Fibroblast of skin of left biceps (primary cell): ENCODE measurements at places on chromosomes 3 and 15.

- DNase-seq, result no peak
These were observed 150.5 kb upstream of the IQSEC1 start for GRCh38 chr3:13223574-13224237.

GRCh38 chr3:129738172-129738571, 131.7 kb upstream of the PLXND1 start:
- no peak for DNase-seq

GRCh38 chr3:18079739-18080138, 337.3 kb upstream of the TBC1D5 start:
- no peak for DNase-seq

- DNase-seq, result no peak
These were observed 556.6 kb downstream of the FOXP1 start for GRCh38 chr3:71026634-71027578.

DNA sequence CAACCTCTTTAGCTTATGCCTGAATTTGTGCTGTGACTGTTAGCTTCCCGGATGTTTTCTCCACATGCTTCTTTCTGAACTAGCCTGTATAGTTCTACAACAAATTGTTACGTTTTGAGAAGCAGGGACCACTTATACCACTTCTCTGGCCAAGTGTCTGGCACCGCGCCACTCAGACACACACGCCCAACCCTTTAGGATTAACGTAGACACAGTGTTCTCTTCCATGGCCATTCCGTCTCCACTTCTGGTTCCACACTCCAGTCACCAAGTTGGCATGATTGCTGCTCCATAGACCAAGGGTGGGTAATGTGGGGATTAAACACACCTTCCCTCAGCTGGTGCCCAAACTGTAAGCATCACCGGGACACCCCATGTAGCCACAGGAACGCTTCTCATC, 755 bp upstream of the TMEM108 start:
- DNase-seq, result no peak

DNA sequence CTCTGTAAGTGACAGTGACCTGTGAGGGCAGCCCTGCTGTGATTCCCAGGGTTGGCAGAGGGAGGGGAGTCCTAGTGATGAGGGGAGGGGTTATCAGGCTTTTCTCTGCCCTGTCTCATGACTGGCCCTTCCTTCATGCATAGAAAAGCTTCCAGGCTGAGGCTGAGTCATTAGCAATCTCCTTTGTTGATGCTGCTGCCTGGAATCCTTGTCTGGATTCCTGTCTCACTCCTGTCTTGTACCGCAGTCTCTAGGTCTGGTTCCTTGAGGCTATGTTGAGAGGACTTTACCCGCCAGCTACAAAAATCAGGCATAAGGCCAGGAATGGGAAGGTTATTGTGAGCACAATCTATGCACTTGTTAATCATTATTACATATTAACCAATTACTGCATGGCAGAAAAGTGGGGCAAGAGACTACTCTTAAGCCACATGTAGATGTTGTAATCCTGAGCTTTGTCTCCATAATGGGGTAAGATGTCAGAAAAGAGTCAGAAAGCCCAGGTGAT, 7.2 kb downstream of the KLHL6 start:
- DNase-seq, result peak; percentile 8

DNA sequence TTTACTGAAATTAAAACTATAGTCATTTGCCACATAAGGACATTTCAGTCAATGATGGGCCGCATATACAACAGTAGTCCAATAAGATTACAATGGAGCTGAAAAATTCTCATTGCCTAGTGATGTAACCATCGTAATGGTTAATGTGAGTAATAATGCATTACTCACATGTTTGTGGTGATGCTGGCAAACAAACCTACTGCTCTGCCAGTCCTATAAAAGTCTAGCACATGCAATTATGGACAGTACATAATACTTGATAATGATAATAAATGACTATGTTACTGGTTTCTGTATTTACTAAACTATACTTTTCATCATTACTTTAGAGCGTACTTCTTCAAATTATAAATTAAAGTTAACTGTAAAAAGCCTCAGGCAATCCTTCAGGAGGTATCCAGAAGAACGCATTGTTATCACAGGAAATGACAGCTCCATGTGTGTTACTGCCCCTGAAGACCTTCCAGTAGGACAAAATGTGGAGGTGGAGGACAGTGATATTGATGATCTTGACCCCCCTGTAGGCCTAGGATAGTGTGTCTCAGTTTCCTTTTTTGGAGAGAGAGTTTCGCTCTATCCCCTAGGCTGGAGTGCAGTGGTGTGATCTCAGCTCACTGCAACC, 102.7 kb downstream of the ATP1B3 start:
- no peak for DNase-seq

DNA sequence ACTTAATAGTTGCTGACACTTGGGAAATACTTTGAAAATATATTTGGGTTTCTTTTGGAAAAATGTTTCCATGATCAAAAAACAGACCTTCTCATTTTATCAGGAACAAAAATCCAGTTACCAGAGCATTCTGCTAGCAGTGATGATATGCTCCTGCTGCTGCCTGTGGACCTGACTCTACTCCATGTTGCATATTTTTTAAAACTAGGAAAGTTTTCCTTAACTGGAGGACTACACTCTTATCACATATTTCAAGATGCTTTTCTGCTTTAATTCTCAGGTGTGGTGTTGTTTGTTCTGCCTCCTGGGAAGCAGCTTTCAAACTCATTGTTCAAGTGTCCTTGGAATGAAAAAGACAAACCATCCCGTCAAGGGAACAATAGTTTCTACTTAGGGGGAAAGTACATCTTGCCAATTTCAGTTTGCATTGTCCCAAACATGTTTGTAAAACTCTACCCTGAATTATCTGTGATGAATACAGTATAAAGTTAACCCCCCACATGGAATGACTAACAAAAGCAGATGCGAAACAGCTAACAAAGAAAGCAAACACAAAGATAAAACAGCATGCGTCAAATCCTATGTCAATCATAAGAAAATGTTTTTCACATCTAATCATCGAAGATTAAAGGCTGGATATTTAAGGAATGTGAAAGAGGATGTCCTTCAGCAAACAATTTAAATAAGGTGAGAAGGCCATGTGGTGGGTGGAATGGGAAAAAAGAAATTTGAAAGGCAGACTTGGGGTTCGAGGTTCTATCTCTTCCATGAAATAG, 40.1 kb upstream of the PSMD6 start:
- DNase-seq, result no peak

- no peak for DNase-seq
These were observed 19.3 kb downstream of the MINAR1 start for GRCh38 chr15:79451361-79451999.

GRCh38 chr3:134708671-134709070, 57.8 kb upstream of the KY start:
- DNase-seq, result no peak

DNA sequence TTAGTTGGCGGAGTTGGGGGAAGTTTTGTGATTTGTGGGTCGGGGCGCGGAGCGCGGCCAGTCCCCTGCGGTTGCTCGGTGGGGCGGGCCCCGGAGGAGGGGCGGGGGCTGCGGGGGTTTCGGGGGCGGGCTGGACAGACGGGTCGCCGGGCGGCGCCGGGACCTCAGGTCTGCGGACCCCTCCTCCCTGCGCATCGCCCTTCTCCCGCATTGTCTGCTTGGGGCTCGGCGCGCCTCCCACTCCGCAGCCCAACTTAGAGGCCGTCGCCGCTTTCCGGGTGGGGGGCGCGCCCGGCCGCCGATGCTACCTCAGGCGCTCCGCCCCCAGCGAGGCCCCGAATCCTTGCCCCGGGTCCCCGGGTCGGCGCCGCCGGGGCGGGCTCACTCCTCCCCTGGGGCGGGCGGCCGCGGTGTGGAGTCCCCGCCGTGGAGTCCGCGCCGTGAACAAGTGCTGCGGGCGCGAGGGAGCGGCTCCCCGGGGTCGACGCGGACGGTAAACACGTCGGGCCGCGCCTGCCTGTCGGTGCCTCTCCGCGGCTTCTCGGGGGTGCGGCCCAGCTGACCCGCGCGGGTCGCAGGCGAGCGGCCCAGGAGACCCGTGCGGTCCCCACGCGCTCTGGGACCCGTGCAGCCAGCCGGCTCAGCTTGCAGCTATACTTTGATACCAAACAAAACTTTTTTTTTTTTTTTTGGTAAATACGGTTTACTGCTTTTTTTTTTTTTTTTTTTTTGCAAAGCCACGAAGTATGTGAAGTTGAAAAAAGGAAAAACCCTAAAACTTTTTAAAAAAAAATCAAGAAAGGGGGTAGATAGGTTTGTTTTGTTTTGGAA, 624 bp downstream of the AKAP13 start:
- DNase-seq, result no peak

GRCh38 chr3:82676356-82677026, 915.0 kb upstream of the GBE1 start:
- no peak for DNase-seq

- DNase-seq, result no peak
These were observed 7.3 kb upstream of the TNFSF10 start for GRCh38 chr3:172530566-172530965.

GRCh38 chr3:140234256-140234655, 299.3 kb downstream of the CLSTN2 start:
- DNase-seq, result no peak

DNA sequence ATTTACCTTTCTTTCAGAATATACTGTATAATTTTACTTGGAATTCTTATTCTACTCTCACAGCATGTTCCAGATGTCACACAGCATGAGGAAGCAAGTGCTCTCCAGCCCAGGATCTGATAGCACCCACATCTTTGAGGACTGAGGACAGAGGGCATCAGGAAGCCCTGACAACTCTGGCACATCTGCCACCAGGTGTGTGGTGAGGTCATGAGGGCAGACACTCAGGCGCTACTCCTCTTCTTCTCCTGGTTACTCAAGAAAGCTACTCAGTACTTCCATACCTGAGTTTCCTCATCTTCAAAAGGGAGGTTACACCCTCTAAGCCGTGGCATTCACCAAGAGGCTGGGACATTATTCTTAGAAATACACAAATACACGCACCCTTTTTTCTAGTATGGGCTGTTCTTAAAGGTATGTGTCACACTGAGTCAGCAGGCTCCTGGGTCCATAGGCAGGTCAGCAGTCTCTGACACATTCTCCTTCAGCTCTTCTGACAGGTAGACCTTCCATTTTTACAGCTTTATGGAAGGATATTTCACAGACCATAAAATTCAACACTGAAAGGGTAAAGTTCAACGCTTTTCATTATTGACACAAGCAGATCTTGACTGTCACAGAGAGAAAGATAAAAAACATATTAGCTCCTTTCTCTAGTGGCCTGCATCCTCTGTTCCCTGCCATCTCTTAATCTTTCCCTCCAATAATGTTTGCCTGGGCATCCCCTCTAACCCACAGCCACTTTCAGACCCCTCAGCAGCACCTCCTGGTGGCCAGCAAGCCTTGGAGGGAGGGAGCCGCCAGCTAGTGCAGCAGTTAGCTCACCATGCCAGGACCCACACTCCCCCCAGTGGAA, 103.2 kb upstream of the TJP1 start:
- DNase-seq, result no peak

- no peak for DNase-seq
These were observed 147.8 kb downstream of the SLCO3A1 start for GRCh38 chr15:92001307-92001706.

DNA sequence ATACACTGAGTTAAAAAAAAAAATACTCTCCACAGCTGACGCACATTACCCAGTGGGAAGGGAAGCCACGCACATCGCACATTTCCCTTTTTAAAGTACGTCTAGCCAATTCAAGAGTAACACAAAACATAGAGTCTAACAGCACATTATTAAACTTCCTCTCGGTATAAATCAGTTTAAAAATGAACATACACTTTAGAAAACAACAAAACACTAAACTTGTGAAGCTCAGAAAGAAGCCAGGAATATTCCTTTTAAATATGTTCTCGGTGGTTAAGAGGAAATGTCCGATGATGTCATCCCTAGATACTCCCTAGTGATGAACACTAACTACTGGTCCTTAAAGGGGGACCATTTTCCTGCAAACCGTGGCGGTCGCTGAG, 721 bp downstream of the MYEF2 start:
- DNase-seq, result no peak

DNA sequence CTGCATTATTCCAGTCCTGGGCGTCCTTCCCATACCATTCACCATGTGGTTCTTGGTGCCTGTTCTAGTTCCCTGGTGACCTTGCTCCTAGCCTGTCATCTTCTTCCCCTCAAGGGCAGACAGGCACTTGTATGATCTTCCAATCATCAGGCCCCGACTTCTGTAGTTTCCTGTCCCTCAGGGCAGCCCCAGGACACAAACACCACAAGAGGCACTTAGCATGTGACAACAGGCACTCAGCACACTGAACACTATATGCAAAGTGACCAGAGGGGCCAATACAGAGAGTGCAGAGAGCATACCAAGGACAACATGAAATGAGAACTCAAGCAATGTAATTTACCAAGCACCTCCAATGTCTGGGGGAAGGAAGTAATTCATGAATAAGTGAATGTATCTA, 17.9 kb downstream of the TMEM40 start:
- DNase-seq, result no peak

DNA sequence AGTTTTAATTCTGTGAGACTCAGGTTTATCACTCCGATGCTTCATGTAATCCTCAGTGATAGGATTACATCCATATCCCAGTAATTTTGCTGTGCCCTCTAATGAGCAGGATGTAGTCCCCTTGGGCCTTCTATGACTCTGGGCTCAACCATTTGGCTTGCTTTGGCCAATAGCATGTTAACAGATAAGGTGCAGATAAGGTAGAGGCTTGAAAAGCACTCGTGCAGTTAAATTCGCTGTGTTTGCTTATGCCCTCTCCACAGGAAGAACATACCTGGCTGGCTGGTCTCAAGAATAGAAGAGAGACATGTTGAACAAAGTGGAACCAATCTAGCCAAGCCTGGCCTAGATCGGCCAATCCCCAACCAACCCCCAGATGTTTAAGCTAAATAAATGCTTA, 20.1 kb downstream of the CCDC13 start:
- no peak for DNase-seq

- no peak for DNase-seq
These were observed 7.2 kb downstream of the FSD2 start for GRCh38 chr15:82798531-82799166.

DNA sequence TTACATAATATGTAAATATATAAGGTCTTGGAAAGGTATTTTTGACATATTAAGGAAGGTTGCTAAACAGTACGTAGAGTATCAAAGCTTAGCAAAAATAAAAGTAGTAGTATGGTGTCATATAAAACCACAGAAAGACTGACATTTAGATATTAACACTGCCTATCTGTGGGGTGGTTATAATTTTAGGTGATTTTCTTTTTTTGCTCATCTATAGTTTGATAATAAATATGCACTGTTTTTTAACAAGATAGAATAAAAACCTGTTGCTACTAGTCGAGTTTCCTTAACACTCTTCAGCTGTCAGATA, 40.7 kb downstream of the ETV5 start:
- no peak for DNase-seq

DNA sequence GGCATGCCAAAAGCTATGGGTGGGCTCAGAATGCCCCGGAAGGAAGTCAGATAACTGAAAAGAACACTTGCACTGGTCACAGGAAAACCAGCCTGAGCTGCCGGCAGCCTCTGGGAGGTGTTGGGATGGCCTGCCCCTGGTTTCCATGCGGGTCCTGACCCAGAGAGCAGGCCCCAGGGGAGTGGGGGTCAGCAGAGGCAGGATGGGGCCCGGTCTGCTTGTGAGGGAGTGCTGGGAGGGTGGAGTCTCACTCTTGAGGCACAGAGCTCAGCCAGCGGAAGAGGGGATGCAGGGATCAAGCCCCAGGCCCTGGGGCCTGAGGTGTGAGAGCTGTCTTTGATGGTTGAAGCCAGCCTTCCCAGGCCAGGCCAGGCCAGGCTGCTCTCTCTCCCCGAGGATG, 2.4 kb upstream of the RPUSD3 start:
- no peak for DNase-seq
